M059J (cell line): ENCODE measurements at places on chromosomes 2 and 18.
A peak's percentile ranks its signal among the peaks of the same experiment; 100 is the strongest.

DNA sequence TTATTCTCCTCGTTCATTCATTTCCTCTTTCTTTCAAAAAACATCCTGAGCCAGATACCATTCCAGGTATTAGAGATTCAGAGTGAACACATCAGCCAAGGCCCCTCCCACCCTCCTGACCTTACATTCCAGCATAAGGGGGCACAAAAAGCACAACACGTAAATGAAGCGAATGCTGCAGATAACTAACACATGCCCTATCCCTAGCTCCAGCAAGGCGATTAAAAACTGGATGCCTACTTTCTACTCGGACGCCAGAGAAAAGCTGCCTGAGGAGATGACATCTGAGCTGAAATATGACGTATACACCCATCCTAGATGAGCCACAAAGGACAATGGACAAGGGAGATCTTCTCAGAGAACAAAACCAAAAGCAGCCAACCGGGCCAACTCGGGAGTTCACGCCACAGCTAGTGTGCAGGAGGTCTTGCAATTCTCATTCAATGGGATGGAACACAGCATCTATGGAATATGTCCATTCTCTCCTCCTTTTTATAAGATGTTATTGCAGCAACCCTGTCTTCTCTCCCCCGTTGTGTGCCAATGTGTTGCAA is 33.5 kb downstream of the FEZ2 start:
- DNase-seq = no peak

DNA sequence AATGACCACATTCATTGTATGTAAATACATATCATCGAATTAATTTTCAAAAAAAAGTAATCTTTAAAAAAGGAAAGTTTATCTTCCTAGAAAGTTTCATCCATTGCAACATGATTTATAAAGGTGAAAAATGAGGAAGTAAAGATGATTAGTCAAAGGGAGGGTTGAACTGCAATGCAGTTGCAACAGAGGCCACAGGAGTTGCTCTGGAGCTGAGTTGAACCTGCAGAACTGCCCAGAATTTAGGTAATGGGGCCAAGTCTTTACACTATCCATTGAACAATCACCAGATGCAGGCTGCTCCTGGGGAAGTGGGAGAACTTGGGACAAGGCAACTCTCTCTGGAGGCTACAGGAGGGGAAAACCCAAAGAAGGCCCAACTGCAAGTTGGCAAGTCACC is 390.7 kb downstream of the METTL4 start:
- no peak for DNase-seq

DNA sequence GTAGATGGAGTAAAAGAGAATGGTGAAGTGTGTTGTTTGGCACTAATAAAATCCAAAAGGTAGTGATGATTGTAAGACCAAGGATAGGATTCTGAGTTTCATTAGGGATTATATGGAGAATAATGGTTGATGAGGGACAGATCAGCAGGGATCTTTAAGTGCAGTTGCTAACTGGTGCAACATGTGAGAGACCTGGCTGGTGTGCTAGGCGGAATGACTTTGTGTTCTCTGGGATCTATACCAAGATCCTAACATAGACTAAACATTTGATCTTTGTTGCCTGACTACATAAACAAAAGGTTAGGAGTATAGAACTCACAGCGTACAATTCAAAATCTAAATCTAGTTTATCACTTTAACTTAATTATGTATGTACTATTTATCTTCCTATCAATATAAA is 135.4 kb downstream of the PTRHD1 start:
- no peak for DNase-seq

DNA sequence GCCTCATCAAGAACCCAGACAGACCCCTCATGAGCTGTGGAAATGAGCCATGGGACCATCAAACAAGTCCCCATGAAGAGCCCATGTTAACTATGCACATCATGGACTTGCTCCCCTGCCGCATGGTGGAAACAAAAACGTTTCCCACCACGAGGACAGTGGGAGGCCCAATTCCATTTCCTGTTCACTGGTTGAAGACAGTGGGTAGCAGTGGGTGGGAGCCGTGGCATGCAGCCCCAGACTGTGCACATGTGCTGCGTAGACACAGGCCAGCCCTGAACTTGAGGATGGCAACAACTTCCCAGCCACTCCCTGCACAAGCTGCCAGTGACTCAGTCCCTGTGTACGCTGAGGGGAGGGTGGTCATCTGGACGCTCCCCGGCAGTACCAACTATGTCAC is 108.4 kb upstream of the LMAN1 start:
- no peak for DNase-seq

- peak; percentile 50 for DNase-seq
These were observed 158.9 kb downstream of the CCDC148 start for GRCh38 chr2:158297606-158298005.

GRCh38 chr2:47869859-47870595 is 36.3 kb downstream of the FBXO11 start:
- peak; percentile 6 for DNase-seq

DNA sequence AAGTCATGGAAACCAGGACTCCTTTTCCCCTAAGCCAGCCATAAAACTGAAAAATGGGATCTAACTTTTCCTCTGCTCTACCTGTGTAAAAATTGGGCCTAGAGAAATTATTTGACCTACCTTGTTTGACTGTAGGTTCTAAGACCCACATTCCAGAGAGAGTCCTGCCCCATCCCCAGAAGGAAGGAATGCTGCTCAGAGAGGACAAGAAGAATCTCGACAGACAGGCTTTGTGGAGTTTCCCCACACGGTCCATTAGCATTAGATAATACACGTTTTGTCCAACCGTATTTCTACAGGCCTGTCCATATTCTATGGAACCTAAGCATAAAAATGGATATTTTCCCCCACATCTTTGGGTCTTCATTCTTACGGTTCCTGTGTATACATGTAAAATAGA is 403.3 kb downstream of the METTL4 start:
- DNase-seq = no peak

- no peak for DNase-seq
These were observed 173.6 kb downstream of the ANTXR1 start for GRCh38 chr2:69186614-69187013.

- DNase-seq = peak; percentile 40
These were observed 281.0 kb downstream of the PRKCE start for GRCh38 chr2:45932278-45932975.

- no peak for DNase-seq
These were observed 194.9 kb upstream of the SPOPL start for GRCh38 chr2:138306626-138307025.

- DNase-seq = no peak
These were observed 51.2 kb downstream of the GYPC start for GRCh38 chr2:126707191-126707590.

DNA sequence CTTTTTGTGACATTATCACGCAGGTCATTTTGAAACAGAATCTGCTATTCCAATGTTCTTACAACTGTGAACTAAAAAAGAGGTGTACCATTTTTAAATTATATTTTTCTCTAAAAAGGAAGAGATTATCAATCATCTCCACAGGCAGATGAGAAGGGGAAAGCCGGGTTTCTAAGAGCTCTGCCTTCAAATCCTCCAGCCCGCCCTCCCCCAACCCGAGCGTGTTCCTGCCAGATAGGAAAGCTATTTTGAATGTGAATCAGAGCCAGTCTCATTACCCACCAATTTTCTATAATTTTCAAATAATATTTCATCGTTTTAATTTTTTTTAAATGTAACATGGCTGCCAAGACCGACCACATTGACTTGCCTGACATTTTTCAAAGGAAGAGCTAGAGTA is 65.9 kb downstream of the KCNF1 start:
- DNase-seq = no peak

- no peak for DNase-seq
These were observed 14.8 kb downstream of the FBXO48 start for GRCh38 chr2:68452158-68452900.

DNA sequence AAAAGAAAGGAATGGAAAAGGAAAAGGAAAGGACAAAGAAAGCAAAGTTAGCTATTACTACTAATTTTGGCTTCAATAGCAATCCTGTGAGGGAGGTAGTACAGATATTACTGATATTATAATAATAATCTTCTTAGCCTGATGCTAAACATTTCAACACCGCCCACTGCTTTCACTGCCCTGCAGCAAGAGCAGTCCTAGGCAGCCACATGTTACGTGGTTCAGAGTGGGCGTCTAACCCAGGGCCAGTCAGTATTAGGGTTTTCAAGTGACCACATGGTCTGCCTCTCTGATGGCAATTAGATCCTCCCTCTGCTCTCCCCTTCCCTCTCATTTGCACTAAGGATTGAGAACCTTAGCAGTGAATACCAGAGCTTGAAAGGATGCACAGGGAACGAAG is 83.7 kb upstream of the ZNF397 start:
- DNase-seq = no peak

GRCh38 chr18:37218022-37218590 is 347.5 kb downstream of the CELF4 start:
- no peak for DNase-seq

GRCh38 chr2:18001671-18002070 is 123.2 kb downstream of the KCNS3 start:
- DNase-seq = no peak

GRCh38 chr2:173854840-173855239 is 110.3 kb downstream of the SP3 start:
- peak; percentile 71 for DNase-seq

DNA sequence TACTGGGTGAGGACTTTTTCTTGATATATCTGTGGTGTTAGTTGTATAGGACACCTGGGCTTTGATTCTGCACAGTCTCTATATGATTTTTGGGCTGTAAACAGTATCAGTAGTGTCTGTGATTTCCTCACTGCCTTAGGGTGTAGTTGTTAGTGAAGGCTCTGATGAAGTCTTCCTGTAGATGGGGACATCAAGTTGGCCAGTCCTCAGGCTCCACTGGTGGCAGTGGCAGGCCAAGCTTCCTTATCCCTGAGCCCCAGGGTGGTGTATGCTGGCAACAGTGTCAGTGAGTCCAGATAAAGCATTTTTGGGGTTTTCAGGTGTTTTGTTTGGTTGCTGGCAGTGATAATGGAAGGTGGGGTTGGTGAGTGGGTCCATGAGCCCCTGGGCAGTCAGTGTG is 961.4 kb downstream of the DSC3 start:
- DNase-seq = peak; percentile 14

DNA sequence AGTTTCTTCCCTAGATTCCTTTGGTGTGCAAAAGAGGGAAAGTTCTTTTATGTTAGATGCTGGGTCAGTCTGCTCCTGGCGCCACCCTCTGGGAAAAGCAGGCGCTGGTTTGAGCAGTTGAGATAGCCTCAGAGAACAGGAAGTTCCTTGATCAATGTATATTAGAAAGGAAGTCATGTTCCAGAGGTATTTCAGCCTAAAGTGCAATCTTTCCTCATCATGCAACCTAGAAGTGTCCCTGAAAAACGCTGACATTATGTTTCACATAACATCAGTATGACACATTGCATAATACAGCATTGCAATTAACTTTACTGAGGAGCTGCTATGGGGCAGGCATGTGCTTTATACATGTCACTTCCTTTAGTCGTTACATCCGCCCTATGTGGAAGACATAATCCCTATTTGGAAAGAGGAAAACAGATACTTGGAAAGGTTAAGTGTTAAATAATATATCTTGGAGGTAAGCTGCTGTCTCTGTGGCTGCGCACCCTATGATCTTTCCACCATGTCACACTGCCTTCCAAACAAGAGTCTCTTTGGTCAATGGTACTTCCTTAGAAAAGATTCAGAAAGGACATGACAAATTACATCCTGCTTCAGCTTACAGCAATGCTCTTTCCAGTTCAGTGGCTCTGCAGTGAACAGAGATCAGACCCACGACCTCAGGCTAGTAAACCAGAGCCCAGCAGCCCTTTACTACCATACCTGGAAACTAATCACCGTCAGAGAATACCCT is 369.7 kb downstream of the RAD51AP2 start:
- DNase-seq = peak; percentile 1

- no peak for DNase-seq
These were observed 41.8 kb upstream of the PDK1 start for GRCh38 chr2:172513935-172514586.

DNA sequence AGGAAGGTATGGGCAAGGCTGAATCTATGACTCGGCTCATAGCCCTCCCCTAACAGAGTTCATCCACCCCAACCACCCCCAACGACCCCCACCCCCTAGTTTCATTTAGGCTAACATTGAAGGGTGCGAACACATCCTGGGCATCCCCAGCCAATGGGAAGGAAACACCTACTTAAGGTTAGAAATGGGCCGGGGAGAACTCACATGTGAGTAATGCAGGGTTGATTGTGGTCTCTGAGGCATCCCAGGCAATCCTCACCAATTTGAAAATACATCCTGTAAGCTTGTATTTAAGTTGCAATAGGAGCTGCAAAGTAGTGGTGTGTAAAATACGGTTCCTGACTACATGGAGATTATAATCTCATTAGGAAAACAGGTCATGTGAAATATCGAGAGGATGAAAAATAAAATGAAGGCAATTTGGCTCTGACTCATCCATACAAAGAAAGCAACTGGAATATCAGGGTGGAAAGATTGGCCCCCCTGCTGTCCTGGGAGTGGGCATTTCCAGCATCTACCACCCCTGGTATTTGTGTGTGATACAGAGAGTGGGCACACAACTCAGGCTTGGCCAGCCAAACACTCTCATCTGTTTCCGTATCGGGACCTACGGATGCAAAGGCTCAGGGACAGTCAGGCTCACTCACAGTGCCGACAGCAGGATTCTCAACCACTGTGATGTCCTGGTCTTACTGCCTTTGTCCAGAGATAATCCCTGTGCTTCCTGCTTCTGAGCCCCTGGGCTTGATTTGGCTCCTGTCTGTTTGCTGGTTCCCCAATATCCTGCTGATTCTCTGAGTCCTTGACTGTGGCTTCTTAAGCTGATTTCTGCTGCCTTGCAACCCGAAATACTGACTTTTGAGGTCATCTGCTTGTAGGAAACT is 90.0 kb upstream of the NCKAP5 start:
- DNase-seq = peak; percentile 87

DNA sequence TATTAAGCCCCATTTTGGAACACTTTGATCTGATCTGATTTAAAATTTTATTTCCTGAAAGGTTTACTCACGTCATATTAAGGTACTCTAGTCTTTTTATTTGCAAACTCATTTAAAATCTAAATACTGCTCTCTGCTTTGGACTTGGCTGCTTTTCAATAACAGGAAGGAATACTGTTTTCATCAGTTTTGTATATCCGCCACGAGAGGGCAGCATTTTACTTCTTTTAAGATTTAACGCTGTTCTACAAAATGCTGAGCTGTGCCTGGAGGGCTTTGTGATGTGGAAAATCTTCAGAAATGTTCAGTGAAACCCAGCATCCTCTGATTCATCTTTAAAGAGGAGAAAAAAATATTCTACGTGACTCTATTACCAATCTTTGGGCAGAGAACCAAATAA is 37.5 kb upstream of the SLC38A11 start:
- peak; percentile 90 for DNase-seq

GRCh38 chr2:72106978-72107377 is 40.7 kb downstream of the CYP26B1 start:
- DNase-seq = no peak
